Stimulated activated CD4-positive, alpha-beta T cell treated with anti-CD3 and anti-CD28 coated beads, Interleukin-1b, Interleukin-23, amount 100 ng/mL, for 24 hours (primary cell): ENCODE measurements at places on chromosomes 5 and 9.
A peak's percentile ranks its signal among the peaks of the same experiment; 100 is the strongest.

- DNase-seq: no peak
These were observed 9.0 kb upstream of the PRR7 start for GRCh38 chr5:177437623-177438022.

DNA sequence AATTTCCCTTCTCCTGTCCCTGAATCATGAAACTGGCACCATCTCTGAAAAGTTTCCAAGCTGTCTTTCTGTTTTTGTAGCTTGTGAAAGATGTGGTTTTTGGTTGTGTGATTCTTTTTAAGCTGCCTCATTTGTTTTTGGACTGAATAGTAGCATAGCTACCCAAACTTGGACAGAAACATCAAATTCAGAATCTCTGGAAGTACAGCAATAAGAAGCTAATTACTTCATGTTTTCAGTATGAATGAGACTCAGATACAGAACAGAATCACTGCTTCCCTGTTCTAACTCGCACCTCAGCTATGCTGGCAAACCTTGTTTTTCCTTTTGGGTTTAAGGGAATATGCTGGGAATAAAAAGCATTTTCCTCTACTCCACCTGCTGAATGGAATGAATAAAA is 101.0 kb downstream of the FGF1 start:
- DNase-seq: no peak

DNA sequence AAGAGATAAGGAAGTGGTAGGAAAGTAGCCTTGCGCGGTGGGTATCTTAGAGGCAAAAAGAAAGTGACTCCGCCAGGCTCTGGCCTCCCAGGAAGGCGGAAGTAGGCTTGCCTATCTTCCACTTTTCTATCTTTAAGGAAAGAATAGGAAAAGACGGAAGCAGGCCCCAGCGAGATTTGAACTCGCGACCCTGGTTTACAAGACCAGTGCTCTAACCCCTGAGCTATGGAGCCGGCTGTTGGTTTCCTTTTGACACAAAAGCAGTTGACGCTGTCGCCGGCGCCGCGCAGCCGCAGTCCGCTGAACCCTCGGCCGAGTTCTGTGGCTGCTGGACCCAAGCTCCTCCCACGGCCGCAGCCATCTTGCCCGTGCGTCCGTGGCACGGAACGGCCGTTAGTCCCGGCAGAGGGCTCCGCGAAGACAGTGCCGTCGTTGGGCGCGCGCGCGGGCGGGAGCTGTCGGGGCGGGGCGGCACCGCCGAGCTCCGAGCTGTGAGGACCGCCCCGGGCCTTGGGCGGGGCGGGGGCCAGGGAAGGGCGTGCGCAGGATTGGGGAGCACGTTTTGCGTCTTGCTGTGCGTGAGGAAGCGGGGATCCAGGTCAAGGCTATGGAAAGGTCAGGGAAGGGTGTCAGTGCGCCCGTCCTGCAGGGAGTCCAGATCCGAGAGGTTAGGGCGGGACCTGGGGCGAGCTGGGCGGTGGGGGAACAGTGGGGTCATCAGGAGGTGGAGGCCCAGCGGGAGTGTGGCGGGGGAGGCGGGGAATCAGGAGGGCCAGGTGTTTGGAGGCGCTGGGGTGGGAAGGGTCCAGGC is 13.3 kb downstream of the TRIM7 start:
- DNase-seq: peak; percentile 89

GRCh38 chr5:179152941-179153340 is 92.8 kb downstream of the ZNF354C start:
- DNase-seq: no peak

GRCh38 chr9:32590898-32591297 is 17.9 kb upstream of the NDUFB6 start:
- no peak for DNase-seq

GRCh38 chr5:124128867-124129266 is 616.9 kb downstream of the CSNK1G3 start:
- no peak for DNase-seq

GRCh38 chr9:18851069-18851795 is 181.8 kb downstream of the SAXO1 start:
- DNase-seq: no peak

GRCh38 chr9:122318284-122318683 is 52.5 kb upstream of the PTGS1 start:
- no peak for DNase-seq

DNA sequence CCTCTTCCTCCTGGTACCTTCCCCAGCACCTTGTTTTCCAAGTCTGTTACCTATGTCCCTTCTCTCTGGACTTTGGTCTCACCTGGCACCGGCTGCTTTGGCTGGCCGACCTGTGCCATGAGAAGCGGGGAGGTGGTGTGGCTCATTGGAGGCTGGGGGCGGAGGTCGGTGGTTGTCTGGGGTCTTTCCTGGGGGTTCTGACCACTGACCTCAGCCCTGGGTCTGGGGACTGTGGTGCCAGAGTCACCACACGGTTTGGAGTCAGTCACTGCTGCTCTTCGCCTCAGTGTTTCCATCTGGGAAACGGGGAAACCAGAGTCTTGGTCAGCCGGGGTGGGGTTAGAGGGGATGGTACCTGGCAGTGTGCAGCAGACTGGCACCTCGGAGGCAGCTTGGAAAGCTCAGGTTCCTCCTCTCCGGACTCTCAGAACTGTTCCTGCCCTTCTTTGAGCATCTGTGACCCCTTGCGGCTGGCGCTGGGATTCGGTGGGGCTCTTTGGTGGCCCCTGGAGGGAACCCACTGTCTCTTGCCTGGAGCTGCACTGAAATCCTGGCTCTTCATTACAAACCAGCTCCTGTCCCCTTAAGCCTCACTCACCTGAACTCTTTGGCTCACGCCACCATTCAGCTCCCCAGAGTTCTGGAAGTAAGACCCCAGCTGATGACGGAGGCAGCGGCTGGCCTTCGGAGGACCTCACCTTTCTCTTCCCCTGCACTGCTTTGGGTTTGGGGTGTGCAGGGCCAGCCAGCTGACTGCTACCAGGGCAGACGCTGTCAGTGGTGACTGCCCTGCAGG is 4.1 kb upstream of the RXRA start:
- no peak for DNase-seq

- DNase-seq: peak; percentile 83
These were observed 131.8 kb upstream of the CHD1 start for GRCh38 chr5:99060306-99061261.

DNA sequence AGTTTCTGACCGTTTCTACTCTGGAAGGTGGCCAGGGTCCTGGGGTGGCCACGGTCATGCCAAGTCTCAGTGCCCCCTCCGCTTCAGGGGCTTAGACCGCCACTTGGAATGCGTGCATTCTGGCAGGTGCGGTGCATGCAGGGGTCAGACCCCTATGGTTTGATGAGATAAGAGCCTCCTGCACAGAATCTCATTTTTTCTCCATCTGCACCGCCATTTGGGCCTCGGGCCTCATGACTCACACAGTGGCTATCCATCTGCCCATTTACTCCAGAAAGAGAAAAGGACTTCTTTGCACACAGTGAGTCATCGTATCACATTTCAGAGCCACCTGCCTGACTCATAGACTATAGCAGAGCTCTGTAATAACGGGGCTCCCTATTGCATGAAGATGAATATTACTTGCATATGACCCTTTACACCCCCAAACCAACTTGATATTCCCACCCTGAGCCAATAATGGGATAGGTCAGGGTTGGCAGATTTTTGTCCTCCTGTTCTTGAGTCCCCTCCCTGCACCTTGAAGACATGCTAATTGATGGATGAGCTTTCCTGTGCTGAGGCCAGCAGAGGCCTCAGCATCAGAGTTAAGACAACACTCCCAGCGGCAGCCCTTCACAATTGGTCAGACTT is 157.4 kb downstream of the NR3C1 start:
- DNase-seq: no peak

GRCh38 chr5:170540271-170540670 is 36.5 kb downstream of the KCNIP1 start:
- DNase-seq: no peak

- DNase-seq: no peak
These were observed 229.9 kb downstream of the GNA14 start for GRCh38 chr9:77418226-77418625.

DNA sequence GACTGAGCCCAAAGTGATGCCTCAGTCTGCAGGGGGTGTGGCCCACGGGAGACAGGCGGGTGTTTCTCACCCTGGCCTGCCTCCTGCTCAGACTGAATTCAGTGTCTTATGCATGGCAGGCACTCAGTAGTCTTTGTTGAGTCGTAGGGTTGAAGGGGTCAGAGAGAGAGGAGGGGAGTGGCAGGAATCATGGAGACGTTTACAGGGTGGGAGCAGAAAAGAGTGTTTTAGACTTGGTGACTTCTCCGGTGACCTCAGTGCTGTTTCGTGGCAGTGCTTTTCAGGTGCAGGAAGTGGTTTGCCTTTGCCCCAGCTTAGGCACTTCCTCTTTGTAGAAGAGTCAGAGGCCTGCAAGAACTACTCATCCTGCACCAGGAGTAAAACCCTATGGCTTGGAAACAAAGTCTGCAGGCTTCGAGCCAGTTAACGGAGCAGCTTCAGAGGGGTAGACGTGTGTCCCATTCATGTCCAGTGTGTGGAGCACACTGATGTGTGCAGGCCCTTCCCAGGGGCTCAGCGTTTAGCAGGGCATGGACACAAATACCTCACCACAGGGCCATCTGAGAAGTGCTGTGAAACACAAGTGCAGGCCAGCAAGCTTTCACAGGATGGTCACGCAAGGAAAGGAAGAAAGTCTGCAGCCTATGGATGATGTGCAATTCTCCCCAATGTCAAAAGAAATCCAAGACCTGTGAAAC is 24.5 kb upstream of the SEMA4D start:
- no peak for DNase-seq

DNA sequence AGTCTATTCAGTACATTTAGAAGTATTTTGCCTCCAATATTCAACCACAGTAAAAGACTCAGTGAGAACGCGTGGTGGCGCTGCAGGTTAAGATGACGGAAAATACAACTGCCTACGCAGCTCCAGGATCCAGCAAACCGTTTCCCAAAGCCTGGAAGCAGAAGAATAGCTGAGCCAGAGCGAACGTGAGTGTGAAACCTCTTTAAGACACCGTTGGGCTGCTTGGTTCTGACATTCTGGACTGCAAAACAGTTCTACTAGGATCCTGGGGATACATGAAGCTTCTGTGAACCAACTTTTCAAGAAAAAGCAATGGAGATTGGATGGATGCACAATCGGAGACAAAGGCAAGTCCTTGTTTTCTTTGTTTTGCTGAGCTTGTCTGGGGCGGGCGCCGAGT is at the start of gene PCDHB16:
PCDHB16 (plus strand) TSS at position 140 of the 400 bp plus-strand sequence; CDS start at position 313, 173 bp downstream.
- no peak for DNase-seq

- DNase-seq: no peak
These were observed 87.9 kb upstream of the IFNK start for GRCh38 chr9:27436234-27436633.

DNA sequence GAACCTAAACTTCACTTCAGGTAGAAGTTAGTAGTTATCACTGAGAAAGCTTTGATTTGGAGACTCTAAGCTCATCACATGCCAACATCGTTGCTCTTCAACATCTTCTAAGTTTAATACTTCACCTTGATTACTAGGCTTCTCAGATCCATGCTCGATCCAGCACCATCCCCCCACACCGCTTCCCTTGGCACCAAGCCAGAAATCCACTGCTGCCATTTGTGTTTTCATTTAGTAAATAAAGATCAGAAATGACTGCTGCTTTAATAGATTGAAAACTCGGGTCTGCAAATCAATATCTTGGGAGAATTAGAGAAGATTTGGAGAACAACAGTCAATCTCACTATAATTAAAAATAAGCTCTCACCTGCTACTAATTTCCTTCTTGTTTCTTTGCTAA is 214.7 kb upstream of the NR4A3 start:
- DNase-seq: no peak

- DNase-seq: no peak
These were observed 217.6 kb downstream of the NDUFS4 start for GRCh38 chr5:53777864-53778618.

- DNase-seq: no peak
These were observed 121.4 kb upstream of the C6 start for GRCh38 chr5:41334758-41335157.

DNA sequence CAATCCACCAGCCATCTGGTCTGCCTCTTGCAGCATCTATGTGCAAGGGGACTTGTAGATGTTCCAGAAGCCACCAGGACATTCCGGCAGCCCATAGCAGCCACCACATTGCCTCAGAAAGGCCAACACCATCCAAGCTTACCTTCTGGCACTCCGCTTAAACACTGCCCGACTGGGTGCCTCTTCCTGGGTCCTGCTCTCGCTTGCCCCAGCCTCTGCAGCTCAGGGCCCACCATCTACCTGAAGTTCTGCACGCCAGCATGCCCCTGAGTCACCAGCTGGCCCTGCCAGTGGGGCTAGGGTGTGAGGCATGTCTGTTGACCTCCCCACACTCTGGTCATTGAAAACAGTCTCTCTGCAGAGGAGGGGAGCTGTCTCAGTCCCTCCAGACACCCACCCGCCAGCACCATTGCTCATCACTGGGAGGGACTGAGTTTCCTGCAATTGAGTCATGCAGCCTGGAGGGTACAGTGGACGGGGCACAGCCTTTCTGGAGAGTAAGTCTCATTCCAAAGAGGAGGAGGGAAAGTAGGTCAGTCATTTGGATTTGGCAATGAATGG is 16.9 kb upstream of the COL5A1 start:
- DNase-seq: no peak

- no peak for DNase-seq
These were observed 105.2 kb upstream of the PRR16 start for GRCh38 chr5:120358949-120359348.

GRCh38 chr9:120619751-120620655 is 40.0 kb upstream of the CDK5RAP2 start:
- DNase-seq: peak; percentile 28

GRCh38 chr9:34386656-34387055 is 10.0 kb upstream of the MYORG start:
- DNase-seq: no peak

GRCh38 chr9:91425271-91425670 is 1.6 kb upstream of the NFIL3 start:
- DNase-seq: no peak

GRCh38 chr5:59785676-59786333 is 107.7 kb downstream of the PDE4D start:
- no peak for DNase-seq

DNA sequence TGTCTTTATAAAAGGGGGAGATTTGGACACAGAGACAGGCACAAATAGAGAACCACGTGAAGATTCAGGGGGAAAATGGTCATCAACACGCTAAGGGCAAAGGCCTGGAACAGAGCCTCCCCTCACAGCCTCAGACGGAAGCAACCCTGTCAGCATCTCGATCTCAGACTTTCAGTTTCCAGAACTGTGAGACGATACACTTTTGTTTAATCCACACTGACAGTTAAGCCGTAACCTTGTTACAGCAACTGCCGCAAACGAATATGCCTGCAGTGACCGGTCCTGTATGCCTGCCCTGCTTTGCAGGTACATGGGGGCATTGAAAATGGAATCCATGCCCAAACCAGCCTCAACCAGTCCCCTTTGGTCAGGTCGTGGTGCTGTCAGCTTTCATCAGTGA is 139.5 kb downstream of the ATPSCKMT start:
- no peak for DNase-seq
